Thoracic aorta (tissue), 2 donors: ENCODE measurements at places on chromosomes 7 and 10. TPM values are rescaled to one million over a fixed set of nuclear protein-coding genes. Genes with fewer than 3 reads are reported as not detected.

DNA sequence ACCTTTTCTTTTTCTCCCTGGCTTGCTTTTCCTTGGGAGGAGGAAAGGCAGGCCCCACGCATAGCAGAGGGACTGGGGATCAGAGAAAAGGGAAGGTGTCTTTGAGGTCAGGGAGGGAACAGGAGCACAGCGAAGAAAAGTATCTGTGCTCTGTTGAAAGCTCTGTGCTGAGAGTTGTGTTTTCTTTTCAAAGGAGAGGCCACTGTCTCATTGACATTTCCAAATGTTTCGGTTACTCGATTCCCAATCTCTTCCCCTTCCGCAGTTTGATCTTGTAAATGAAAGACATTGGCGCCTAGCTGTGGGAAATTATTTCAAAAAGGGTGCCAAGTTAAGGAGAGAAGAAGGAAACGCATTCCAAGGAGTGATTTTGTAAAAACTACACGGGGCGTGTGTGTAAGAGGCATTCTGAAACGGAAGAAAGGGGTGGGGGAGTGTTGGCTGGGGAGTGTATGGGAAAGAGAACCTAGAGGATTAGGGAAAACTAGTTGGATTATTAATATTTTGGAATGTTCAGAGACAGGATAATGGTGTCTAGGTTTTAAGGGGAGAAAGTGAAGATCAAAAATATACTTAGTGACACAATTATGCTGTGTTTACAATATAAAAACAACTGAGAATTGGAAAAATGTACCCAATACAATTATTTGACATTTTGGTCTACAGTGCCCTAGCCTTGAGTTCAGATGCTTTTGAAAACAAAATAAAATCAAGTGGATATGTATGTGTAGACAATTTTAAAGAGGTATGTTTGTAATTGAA is 708 bp downstream of the KLHDC10 start:
- DNase-seq = no peak

DNA sequence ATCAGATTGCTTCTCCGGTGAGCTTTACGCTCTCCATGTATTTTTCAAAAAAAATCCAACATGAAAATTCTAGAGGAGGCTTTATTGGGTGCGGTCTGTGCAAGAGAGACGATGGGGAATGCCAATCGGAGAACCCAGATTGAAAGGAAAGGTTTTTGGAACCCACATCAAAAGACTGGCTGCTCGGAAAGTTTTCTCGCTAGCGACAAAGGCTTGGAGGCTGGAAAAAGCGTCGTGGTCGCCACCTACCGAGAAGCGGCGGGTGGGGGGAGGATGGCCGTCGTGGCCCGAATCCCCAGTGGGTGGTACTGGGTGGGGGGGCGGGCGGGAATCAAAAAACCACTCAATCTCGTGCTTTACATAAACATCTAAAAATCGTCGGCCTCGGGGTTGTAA is 1.1 kb upstream of the GTF2I start:
- no peak for DNase-seq

ELAPOR2 gene
- total RNA-seq = 16.9 TPM

STEAP2 gene
- total RNA-seq = 31.0 TPM

DNA sequence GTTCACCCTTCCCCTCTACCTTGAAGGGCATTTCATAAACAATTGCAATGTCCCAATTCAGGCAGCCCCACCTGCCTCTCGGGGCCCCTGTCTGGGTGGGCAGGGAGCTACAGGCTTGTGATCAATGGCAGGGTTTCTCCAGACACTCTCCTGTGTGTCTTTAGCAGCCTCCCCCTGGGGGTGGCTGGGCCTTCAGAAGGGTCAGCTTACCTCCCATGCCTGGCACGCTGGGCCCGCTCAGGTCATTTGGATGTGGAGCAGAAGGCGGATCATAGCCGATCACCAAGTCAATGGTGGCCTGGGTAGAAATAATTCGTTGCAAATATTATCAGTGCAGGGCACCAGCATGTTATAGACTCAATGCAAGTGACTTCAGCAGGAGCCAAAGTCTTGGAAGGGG is 56.3 kb downstream of the MYOF start:
- no peak for DNase-seq

SEMA3C gene
- 184 TPM for total RNA-seq

GRCh38 chr10:113267619-113268562 is 285.0 kb upstream of the HABP2 start:
- DNase-seq = no peak

DNA sequence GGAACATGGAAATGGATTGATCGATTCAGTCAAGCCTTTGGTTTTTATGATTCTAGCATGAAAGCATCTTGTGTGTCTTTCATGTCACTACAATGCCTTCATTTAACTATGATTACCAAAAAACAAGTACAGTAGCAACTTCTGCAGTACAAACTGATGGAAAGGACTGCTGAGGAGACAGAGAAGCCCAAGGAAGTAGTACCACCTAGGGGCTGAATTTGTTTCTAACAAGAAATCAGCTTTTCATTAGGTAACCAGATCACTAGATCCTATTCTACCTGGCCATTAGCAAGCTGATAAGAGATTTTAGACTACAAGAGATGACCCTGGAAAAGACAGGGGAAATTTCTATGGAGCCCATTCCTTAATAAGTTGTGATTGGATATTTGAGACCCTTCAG is 3.2 kb upstream of the IFIT1 start:
- DNase-seq = no peak

HECW1 gene
- 0.28 TPM for total RNA-seq

- DNase-seq = no peak
Measured at GRCh38 chr7:29177963-29178600, 16.5 kb upstream of the CHN2 start.

ZCCHC24 gene
- total RNA-seq = 66.9 TPM

DNA sequence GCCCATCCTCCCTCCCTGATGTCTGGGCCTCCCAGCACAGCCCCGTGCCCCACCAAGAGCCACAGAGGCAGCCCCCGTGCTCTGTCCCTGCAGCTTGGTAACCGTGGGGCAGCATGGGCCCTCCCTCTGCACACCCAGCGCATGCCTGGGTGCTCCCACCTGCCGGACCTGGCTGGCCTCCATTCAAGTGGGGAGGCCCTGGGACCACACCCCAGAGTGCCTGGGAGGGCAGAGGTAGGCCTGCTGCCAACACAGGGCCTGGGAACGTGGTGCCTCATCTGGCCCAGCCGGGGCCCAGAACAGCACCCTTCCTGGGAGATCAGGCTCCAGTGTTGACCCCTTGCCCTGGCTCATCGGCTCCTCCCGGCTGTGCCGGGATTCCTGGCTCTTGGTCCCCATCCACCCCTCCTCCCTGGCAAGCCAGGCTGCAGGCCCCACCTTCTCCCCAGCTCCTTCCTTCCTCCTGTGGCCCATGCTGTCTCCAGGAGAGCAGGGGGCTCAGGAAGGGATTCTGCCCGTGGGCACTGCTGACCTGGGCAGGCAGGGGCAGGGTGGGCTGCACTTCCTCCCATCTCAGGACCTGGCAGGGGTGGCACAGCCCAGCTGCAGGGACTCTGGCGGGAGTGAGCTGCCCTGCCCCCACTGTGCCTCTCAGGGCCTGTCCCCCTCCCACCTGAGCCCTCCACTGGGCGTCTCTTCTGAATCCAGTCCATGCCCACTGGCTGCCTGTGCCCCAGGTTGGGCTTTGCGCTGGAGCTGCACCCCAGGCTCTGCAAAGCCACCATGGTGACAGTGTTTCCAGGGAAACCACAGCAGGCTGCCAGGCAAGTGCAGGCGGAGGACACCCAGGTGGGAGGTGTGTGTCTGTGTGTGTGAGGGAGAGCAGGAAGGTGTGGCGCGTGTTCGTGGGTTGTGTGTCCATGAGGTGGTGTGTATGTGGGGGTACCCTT is 32.6 kb downstream of the PWWP2B start:
- no peak for DNase-seq

GRCh38 chr7:15418264-15418663 is 143.6 kb downstream of the AGMO start:
- DNase-seq = no peak

DNA sequence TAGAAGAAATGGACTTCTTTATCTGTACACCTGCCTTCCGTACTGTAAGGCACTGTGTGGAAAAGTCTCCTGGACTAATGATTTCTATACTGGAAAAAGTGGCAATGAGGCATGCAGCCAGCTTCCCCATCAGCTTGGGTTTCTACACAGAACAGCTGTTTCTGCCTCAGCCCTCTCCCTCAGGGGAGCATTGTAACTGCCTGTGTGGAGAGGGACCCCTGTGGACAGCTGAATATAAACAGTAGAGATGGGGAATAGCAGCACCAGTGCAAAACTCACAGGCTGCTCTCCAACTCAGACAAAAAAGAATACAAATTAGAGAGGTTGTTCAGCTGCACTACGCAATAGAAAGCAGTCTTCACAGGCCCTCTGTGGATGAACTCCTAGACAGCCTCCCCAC is 451.3 kb upstream of the MBL2 start:
- no peak for DNase-seq

- no peak for DNase-seq
Measured at GRCh38 chr7:48505051-48505450, 333.8 kb downstream of the ABCA13 start.

ZWINT gene
- 0.41 TPM for total RNA-seq

- no peak for DNase-seq
Measured at GRCh38 chr7:100901921-100902332, 6.2 kb upstream of the ACHE start.

DNA sequence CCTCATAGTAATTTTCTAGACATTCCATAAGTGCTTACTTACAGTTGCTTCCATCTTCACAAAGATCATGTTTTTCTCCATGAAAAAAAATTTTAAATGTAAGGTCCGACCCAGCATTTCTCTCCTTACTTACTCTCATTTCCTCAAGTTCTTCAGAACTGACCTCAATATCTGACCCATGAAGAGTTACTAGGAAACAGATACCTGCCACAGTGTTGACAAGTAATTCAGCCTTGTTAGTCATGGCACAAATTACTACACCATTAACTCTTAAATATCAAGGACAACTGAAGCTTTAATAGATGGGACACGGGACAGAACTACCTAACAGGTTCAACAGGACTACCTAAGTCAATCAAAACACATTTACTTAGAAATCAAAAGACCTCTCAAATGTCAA is 316.2 kb downstream of the POM121L12 start:
- DNase-seq = no peak

DNA sequence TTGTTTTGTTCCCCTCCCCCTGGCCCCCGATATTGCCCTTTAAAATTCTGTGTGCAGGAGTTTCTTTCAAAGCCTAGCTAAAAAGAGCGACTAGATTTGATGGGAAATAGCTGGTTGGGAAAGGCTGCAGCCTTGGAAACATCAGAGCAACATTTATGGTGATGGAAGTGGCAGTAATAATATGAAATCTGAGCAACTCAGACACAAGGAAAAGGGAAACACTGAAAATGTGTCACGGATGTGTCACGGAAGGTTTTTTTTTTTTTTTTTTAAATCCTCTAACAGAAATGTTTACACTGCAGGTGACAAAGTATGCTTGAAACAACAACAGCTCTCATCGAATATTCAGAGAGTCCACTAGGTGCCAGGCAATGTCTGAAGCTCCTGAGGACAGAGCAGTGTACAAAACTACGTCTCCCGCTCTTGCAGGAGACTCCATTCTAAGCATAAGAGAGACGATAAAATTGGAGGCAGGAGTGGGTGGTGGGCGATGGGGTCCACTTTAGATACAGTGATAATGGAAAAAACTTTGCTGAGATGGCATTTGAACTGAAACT is 143.0 kb downstream of the RSU1 start:
- no peak for DNase-seq

SFRP5 gene
- total RNA-seq = 0.41 TPM

SCIN gene
- total RNA-seq = 0.49 TPM

SHTN1 gene
- total RNA-seq = 18.2 TPM

PNLIP gene
- total RNA-seq = not detected

- no peak for DNase-seq
Measured at GRCh38 chr10:8047452-8048280, 6.8 kb upstream of the GATA3 start.

- no peak for DNase-seq
Measured at GRCh38 chr7:85011127-85011526, 175.7 kb downstream of the SEMA3D start.

CALN1 gene
- not detected for total RNA-seq

BLNK gene
- total RNA-seq = 1.3 TPM

DNA sequence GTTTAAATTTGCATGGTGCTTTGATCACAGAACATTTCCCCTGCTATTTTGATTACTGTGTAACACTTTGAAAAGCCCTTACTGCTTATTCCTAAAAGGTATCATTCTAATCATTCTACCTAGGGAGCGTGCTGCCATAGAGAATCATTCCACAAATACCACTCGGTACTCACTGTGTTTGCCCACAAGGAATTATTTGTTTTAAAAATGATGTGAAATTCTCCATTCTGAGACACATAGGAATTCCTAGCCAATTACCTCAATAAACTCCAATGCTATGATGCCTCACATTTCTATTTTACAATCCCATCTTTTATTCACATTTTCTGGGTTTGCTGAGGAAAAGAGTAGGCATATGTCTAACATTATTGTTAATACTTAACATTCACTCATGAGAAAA is 16.2 kb upstream of the TES start:
- no peak for DNase-seq

DNA sequence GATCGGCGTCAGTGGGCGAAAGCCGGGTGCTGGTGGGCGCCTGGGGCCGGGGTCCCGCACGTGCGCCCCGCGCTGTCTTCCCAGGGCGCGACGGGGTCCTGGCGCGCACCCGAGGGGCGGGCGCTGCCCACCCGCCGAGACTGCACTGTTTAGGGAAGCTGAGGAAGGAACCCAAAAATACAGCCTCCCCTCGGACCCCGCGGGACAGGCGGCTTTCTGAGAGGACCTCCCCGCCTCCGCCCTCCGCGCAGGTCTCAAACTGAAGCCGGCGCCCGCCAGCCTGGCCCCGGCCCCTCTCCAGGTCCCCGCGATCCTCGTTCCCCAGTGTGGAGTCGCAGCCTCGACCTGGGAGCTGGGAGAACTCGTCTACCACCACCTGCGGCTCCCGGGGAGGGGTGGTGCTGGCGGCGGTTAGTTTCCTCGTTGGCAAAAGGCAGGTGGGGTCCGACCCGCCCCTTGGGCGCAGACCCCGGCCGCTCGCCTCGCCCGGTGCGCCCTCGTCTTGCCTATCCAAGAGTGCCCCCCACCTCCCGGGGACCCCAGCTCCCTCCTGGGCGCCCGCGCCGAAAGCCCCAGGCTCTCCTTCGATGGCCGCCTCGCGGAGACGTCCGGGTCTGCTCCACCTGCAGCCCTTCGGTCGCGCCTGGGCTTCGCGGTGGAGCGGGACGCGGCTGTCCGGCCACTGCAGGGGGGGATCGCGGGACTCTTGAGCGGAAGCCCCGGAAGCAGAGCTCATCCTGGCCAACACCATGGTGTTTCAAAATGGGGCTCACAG is 1.1 kb downstream of the EGFR start:
- no peak for DNase-seq

- peak; percentile 1 for DNase-seq
Measured at GRCh38 chr10:86942441-86943315, 14.7 kb downstream of the MMRN2 start.

PHYHIPL gene
- 2.6 TPM for total RNA-seq

- DNase-seq = no peak
Measured at GRCh38 chr7:128876978-128877755, 14.5 kb downstream of the ATP6V1F start.

- DNase-seq = no peak
Measured at GRCh38 chr7:29063872-29064271, 82.5 kb downstream of the CPVL start.

POLL gene
- 37.0 TPM for total RNA-seq

SPDYE6 gene
- not detected for total RNA-seq
